NCI-H187 treated with DMSO at 0.1 percent for 48 hours (cell line): ENCODE measurements at places on chromosomes 11 and 22.

GRCh38 chr11:47067401-47067800, 109.3 kb downstream of the ARFGAP2 start:
- DNase-seq: no peak

GRCh38 chr11:79980916-79981315, 540.1 kb upstream of the TENM4 start:
- no peak for DNase-seq

DNA sequence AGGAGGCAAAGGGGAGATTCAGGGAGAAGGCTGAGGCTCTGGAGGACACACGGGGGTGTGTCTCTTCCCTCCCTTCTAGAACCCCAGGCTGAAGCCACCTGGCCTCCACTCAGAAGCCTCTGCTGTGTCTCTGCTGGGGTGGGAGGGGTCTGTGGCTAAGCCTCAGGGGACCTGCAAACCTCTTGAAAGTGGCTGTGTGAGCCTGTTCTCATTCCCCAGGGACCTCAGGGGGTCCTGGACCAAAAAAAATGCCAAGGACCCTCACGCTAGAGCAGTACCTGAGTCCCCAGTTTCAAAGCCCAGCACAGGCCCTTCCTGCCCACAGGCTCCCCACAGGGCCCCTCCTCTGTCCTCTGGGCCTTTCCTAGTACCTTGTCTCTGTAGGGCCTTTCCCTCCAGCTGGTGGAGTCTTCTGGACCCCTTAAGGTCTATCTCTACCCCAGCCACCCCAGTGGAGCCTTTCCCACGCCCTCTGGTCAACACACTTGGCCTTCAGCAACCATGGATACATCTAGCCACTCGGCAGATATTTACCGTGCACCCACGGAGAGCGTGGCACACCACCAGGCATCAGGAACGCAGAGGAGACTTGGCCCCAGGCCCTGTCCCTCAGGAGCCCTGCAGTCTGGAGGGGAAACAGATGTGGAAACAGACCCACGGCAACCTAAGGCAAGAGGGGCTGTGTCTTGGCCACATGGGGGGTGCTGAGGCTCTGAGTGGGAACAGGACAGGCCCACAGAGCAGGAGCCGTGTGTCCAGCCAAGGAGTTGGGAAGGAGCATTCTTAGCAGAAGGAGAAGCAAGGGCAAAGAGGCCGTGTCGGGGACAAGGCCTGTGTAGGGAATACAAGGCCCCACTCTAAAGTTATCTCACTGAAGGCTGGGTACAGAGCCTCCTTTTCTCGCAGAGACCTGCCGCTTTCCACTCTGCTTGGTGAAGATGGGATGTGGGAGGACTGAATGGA, 18.5 kb downstream of the PLA2G6 start:
- no peak for DNase-seq

GRCh38 chr22:22410121-22410520, 98.4 kb downstream of the ZNF280B start:
- no peak for DNase-seq

DNA sequence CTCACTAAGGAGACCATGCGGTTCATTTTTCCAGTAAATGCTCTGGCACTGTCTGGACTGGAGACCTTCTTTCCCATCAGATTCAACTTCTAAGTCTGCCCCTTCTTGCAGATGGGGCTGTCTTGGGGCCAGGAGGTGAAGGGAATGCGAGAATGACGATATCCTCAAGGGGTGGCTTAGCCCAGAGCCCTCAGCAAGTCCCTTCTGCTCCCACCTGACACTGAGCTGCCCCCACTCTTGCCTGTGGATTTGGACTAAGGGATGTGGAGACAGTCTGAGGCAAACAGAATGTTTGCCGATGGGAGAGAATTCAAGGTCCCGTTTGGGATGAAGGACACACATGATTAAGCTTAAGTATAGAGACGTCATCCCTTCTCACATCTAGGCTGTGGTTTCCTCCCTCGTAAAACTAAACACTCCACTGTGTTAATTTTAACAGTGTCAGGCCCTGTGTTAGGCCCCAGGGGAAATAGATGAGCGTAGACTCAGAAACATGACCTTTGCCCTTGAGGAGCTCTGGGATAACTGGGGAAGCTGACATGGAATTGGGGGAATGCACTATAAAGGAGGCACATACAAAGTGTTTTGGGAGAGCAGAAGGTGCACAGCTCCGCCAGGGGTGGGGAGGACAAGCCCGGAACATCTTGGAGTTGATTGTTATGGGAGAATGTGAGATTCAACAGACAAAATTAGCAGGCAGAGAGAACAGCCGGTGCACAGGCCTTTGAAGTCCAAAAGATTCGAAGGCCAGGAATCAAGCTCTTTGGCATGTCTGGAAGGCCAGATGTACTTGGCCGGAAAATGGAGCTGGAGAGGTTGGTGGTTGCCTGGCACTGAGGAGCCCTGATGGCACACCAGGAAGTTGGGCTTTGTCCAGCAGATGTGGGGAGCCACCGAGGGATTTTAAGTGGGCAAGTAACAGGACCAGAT, 71.6 kb downstream of the ST3GAL4 start:
- no peak for DNase-seq

DNA sequence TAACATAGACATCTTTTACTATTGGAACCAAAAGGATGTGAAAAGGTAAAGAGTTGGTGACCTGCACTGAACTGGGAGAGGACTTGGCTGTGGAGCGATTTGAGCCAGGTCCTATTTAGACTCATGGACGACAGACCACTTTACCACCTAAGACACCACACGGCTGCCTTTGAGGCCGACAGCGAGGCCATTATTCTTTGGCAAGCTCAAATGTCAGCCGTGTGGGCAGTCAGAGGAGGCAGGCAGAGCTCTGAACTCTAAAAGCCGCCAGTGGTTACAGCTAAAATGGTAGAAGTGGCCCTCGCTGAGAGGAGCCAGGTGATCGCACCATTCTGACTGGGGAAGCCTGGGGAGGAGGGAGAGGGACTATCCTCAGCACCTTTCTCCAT, 50.5 kb downstream of the SCUBE1 start:
- no peak for DNase-seq

- no peak for DNase-seq
These were observed 17.8 kb upstream of the WNT7B start for GRCh38 chr22:45994491-45995404.

DNA sequence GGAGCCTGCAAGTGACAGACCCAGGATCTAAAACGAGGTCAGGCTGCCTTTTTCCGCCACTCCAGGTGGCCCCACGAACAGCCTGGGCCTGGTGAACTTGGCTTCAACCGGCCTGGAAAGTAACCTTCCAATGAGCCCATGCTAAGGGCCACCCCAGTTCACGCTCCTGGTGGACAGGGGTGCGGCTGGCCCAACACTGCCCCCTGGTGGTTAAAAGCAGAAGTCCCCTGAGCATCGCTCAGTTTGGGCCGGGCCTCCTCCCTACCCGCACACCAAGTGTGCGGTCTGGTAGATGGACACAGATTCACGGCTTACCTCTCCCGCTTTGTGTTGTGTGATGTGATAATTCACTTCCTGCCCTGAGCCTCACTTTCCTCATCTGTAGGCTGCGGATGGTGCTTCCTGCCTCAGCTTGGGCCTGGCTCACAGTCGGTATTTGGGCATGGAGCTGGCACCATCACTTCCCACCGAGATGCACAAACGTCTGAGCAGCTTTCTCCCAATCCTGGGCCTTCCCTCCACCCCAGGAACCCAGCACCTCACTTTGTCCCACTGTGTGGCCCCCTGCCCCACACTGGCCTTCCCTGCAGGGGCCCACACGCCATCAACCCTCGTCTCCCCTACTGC, 13.7 kb upstream of the SEC14L3 start:
- DNase-seq: no peak

GRCh38 chr22:42500161-42500835, 19.3 kb downstream of the RRP7A start:
- DNase-seq: no peak

GRCh38 chr11:1229471-1230120, 6.7 kb downstream of the MUC5B start:
- DNase-seq: no peak

- DNase-seq: no peak
These were observed 74.0 kb downstream of the ADAMTS15 start for GRCh38 chr11:130522284-130522961.

DNA sequence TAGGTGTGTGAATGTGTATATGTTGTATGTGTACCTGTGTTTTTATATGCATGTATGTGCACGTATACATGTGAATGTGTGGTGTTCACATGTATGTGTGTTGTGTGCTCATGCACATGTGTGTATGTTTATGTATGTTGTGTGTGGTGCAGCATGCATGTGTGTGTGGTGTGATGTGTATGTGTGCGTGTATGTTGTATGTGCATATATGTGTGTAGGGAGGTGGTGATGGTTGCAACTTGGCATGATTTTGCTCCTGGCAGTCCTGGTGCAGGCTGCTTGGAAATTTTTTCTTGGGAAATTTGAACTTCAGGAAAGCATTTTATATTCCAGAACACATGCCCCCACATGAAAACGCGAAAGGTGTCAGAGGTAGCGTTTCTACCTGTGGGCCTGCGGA, 1177.8 kb downstream of the TBC1D22A start:
- DNase-seq: no peak

DNA sequence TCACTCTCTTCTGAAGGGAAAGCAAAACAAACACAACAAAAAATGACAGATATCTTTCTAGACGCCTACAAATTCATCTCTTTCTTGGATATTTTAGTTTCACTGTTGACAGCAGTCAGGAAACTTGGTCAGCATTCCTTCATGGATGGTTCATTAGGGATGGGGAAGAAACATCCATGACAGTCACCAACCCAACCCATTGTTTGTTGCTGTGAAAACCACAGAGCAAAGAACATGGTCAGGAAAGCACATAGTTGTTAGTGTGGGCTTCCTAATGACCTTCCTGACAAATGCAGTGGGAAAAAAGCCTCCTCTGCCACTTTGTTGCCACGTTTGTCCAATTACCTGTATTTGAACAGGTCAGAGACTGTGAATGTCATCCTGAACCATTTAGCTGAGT, 139.8 kb upstream of the SNX19 start:
- no peak for DNase-seq

DNA sequence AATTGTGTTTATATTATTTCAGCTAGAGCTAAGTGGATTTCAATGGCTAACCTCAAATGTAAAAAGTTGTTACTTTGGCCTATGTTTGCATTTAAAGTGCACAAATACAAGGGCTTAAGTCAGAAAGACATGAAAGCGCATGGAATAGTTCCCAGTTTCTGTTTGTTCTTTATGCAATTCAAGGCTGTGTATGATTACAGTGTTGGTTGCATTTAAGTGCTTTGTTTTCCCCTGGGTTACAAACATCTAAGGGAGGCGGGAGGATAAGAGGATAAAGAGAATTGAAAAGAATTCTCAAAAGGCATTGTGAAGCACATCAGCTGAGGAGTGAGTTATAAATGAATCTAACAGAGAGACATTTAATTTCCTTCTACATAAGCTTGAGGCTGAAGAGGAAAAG, 453.4 kb downstream of the NTM start:
- no peak for DNase-seq

DNA sequence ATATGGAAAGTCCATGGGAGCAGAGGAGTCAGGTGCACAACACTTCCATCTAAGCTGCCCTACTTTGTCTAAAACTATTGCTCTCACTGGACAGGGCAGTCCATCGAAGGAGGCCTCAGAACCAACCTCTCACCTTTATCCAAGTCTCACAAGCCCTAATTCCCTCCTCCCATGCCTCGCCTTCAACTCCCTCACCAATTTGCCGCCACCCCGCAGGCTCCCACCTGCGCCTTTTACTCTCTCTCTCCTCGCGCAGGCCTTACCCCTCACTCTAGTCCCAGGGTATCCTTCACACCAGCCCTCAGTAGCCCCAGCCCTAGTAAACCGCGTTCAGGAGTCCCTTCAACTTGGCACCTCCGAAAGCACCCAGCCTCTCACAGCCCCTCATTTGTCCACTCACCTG, 451 bp downstream of the FHIP1B start:
- DNase-seq: no peak

- DNase-seq: peak; percentile 43
These were observed 26.8 kb upstream of the RAG1 start for GRCh38 chr11:36540998-36541397.

DNA sequence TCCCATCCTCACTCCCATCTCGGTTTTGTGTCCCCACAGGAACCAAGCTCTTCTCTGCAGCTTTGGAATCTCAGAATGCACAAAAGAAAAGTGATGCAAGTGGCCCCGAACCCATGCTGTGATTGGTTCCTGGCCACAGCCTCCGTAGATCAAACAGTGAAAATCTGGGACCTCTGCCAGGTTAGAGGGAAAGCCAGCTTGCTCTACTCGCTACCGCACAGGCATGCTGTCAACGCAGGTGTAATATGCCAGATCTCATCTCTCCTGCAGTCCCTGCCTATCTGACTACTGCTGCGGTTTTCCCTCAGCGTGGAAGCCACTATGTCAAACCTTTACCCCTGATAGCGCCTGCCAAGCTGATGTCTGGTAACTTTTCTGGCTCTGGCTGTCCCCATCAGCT, 200.5 kb upstream of the LRRC4C start:
- DNase-seq: no peak

GRCh38 chr11:69657911-69658625, 17.1 kb downstream of the LTO1 start:
- no peak for DNase-seq

DNA sequence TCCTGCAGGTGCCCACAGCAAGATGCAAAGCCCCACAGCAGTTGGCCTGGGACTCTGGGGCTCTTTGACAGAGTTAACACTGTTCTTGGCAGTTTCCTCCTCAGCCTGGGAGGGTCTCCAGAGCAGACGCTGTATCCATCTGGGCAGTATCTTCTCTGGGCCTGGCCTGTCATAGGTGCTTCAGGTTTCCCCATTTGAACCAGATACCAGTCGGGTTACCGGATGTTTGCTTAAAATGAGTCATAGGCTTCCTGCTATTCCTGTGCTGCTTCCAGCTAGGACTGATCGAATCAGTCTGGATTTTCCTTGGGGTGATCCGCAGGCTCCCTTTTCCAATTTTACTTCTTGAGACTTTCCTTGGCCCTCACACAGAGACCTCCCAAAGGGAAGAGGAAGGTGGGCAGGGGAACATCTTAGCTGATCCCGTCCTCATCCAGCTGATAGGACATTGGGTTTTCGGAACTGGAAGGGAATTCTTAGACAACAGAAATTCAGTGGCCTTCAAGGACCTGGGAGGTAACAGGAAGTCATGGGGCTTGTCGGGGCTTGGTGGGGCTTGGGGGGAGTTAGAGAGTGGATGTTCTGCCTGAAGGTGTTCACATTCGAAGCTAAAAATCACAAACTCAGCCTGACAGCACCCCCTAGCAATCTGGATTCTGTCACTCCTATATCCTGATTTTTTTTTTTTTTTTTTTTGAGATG, 2.4 kb upstream of the RANGAP1 start:
- DNase-seq: no peak

- DNase-seq: no peak
These were observed 58.6 kb downstream of the DDIAS start for GRCh38 chr11:82959987-82960778.

- no peak for DNase-seq
These were observed 2.6 kb downstream of the GGA1 start for GRCh38 chr22:37611207-37611606.

DNA sequence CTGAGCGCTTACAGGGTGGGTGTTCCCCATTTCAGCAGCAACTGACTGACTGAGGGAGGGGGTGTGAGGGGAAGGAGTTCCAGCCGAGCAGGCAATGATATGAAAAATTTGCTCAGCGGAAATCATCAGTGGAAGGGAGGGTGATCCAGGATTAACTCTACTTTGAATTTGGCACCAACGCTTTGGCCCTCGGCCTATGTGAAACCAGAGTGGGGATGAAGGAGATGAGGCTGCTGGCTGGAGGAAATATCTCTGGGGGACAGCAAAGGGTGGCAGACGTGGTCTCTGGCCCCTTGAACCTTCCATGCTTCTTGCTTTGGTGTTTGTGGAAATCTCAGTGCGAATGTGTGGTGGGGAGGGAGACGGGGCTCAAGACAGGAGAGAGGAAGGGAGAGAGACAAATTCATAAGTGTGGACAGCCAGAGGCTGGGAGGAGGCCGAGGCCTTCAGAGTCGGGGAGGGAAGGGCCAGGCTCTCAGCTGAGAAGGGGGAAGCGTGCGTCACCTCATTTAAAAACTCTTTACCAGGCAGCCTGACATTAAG, 83.6 kb downstream of the FDX1 start:
- no peak for DNase-seq
